ENCODE measurements at places on chromosomes 16 and 17.

DNA sequence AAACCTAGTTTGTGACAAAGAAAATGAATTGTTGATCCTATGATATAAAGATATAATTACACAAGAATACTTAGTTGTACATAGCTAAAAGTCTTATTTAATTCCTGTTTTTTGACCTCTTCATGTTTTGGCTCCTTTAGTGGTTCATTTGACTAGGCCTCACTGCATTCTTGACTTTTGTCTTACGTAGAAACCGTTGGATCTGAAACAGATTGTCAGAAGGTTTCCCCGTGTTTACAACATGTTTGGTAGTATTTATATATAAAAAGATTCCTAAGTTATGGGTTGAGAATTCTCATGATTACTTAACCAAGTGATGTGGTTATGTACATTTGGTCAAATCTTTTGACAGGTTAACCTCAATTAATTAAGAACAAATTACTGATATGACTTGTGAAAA, 162.8 kb downstream of the BCAS3 start:
- no peak for DNase-seq

GRCh38 chr17:43741636-43742035, 17.0 kb downstream of the SOST start:
- no peak for DNase-seq

DNA sequence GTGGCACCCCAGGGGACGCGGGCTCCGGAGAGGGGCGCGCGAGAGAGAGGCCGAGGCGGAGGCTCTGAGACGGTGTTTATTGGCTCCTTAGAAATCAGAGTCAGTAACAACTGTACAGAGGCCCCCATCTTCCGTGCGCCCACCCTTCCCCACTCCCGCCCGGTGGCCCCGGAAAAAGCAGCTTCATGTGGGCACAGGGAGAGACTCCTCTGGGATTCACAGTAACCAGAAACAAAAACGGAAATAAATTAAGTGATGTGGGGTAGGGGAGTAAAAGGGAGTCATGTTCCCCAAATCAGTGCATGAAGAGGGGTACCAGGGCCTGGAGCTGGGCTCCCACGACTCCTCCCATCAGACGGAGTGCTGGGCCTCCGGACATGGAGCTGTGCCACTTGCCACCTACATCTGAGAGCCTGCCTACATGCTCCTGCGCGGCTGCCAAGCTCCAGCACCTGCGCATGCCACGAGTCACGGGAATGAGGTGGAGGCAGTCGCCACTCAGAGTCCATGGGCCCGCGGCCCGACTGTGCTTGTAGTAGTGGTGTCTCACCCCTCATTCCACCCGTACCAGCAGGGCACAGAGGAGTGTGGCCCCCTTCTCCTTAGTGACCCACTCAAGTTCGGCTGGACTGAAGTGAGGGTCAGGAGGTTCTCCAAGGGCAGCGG, 543 bp upstream of the GPS2 start:
- no peak for DNase-seq

- no peak for DNase-seq
Measured at GRCh38 chr16:67150833-67151396, at the start of gene B3GNT9. B3GNT9 (minus strand) TSS chr16:67150998; CDS start chr16:67150485, 513 bp downstream.

- no peak for DNase-seq
Measured at GRCh38 chr17:16432017-16432416, 16.6 kb downstream of the TRPV2 start.

DNA sequence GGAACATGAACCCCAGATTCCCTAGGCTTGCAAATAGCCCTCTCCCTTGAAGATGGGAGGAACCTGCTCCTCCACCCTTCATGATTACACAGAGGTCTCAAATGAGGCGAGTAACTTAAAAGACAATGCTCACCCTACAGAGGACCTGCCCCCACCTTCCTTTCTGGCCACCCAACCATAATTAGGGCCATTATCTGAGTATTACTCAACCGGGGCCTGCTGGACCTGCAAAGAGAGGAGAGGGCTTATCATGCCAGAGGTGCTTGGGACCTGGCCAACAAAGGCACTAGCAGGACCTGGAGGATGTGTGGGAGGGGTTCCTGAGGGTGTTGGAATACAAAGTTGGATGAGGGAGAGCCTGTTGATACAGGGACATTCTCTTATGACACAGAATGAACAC, 42.4 kb downstream of the RNF157 start:
- DNase-seq = no peak

DNA sequence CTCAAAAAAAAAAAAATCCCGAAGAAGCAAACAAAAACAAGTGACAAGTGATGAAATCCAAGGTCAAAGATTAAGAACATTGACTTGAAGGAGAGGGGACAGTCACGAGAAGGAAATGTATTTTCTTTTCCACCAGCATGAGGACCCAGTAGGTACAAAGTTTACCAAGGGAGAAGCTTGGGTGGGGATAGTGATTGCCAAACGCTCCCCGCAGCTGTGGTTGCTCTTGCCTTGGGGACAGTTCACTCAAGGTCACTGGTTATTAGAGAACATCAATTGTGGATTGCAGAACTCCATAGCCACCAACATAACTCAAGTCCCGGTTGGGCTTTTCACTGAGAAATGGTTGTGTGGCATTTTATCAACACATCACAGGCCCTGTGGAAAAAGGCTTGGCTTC, 27.0 kb downstream of the RSL1D1 start:
- no peak for DNase-seq

GRCh38 chr16:27236635-27237218, 31.8 kb downstream of the NSMCE1 start:
- no peak for DNase-seq

Measured in activated naive CD8-positive, alpha-beta T cell treated with anti-CD3 and anti-CD28 coated beads for 36 hours (primary cell).